Activated naive CD4-positive, alpha-beta T cell treated with anti-CD3 and anti-CD28 coated beads, Interleukin-2, amount 10 ng/mL, durations not matched to agents 7 days and 5 days (primary cell): ENCODE measurements at places on chromosomes 2 and 18.

DNA sequence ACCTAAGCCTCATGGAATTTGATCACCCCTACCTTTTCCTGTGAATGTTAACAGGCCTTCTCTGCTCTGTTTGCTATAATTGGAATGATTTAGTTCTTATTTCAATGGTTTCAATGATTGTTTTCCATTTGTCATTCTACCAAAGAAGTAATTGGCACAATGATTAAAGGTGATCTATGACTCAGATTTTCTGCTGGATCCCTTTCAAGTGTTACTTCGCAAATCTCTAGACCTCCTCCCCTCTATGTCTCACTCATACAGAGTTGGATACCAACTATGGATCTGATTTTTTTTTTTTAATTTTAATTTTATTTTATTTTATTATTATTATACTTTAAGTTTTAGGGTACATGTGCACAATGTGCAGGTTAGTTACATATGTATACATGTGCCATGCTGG is 29.6 kb upstream of the FAM117B start:
- DNase-seq: no peak

- DNase-seq: no peak
These were observed 121.5 kb upstream of the PDE1A start for GRCh38 chr2:182548031-182548950.

DNA sequence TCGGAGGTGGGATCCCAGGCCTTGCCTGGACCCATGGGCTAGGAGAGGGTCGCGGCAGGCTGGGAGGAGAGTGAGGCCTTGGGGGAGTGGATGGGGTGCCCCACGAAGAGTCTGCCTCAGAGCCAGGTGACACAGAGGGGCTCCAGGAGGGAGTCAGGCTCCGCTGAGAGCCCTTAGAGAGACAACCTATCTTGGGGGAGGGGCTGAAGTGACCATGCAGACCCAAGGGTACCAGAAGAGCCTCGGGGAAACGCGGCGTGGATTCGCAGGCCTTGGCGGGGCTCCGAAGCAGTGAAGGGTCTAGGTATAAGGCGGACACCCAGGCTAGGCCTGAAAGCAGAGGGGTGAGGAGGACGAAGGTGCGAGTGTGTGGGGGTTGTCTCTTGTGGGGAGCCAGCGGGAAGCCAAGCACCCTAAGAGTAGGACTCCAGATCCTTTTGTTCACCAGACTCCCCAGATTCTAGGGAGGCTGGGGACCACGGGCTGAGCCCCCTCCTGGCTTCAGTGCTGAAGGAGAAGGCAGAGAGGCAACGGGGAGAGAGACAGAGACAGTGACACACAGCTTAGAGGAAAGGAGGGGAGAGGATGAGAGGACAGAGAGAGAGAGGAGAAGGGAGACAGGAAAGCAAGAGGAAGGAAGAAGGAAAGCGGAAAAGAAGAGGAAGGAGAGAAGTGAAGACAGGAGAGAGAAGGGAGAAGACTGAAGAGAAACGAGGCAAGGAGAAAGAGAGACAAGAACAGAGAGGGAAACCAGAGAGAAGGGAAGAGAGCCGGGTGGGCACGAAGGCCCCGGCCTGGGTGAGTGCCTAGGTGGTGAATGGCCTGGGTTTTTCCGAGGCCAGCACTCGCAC is 1.1 kb upstream of the HOXD11 start:
- no peak for DNase-seq

DNA sequence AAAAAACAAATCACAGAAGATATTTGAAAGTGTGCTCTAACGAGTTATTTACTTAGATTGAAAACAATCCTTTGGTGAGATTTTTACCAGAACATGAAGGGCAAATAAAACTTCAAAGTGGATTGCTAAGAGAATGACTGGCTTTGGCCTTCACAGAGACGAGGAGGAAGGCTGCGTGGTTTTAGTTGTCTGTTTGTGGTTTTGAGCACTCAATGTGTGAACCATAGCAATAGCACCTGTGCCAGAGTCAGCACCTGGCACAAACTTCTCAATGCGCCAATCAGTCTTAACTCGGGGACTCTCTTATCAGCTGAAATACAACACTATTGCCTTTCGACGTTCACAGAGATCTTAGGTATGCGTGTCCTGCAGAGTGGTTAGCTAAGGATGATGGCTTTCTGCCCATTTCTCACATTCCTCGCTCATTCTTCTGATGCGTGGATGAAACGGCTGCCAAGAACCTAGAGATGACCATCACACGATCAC is 70.0 kb downstream of the MBP start:
- peak; percentile 85 for DNase-seq

- no peak for DNase-seq
These were observed 27.3 kb upstream of the SPOPL start for GRCh38 chr2:138474100-138474825.

DNA sequence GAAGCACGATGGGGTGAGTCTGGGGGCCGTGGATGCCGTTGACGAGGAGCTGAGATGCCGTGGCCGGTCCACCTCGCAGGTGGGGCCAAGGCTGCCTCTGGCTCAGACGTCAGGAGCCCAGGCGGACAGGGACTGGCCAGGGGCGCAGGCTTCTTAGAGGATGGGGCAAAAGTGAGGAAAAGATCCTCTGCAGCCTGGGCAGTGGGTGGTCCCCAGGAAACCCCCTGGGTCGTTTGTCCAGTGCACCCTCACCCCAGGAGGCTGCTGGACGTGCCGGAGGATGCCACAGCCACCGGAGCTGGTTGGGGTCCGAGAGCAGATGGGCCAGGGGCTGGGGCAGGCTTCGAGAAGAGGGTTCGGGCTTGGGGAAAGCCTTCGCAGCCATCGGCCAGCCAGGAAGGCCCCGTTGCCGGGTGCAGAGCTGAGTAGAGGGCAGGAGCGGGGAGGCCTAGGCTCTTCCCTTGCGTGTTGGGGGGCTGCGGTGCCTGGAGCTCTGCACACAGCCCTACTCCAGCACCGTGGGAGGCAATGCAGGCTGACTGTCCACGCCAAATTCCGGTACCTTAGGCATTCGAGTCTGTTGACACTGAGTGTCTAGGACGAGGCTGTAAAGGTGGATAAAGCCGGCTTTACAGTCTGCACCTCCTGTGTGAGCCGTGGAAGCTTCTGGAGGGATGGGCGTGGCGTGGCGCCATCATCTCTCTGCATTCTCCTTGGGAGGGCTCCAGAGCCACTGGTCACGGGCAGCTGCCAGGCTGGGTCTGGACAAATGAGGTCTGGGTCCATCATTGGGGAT is 18.8 kb downstream of the GPC1 start:
- DNase-seq: no peak

- DNase-seq: peak; percentile 53
These were observed 2.8 kb downstream of the TMEM169 start for GRCh38 chr2:216084547-216084946.

DNA sequence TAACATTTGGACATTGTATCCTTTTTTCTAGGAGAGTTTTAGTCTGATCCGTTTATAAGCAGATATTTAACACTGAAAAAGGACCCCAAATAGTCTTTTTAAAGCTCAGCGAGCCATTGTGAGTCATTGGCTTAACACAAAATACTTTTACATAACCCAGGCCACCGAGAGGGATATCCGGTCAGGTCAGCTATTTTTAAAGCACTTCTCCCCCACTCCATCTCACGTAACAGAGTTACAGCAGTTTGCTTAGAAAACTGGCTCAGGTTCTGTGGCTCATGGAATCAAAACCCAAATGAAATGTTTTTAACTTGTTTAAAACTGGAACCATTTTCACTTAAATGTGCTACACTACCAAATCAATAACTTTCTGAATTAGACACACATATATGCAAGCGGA is 23.9 kb downstream of the COL4A3 start:
- no peak for DNase-seq

- no peak for DNase-seq
These were observed 538.7 kb downstream of the TRIB2 start for GRCh38 chr2:13255485-13255884.

DNA sequence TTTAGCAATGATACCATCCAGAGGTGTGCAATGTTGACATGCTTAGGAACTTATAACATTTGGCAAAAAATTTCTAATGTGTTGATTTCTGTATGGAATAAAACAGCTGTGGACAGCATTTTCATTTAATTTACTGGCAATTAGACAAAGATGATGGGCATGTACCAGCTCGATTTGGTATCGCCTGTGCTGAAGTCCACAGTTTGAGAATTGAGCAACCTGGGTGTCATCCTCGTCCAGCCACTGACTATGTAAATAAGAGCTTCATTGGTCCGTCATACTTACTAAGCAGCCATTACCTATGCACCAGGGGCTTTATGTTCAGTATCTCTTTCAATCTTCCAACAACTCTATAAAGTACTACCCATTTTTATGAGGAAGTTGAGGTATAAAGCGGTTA is 24.6 kb upstream of the ACAA2 start:
- no peak for DNase-seq

DNA sequence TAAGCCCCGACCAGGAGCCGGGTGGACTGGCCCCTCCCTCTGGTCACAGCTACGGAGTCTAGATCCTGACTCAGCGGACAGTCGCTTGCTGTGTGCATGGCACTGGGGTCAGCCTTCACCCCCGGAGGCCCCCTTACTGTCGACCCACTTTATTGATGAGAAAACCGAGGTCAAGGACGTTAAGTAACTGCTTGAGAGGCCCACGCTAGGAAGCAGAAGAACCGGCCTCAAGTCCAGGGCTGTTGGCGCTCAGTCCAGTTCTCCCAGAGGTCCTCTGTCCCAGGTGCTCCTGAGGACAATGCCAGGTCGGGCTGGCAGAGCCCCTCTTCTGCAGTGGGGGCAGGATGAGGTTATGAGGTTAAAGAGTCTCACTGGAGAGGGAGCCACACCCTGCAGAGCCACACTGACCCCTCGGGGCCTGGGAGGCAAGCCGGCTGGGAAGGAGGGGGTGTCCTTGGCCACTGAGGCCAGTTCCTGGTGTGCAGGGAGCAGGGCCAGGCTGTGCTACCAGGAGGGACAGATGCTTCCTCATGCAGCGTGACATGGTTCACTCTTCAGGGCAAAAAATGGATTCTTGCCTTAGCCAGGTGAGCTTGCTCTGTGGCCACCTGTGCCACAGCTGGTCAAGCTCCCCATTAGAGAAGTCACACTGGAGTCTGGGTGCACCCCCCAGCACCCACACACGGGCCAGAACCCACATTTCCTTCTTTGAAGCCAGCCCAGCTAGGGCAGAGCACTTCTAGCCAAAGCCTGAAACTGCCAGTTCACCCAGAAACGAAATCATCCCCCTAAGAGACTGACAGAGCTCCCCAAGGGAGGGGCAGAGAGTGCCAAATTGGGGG is 47.3 kb upstream of the HPCAL1 start:
- DNase-seq: no peak

DNA sequence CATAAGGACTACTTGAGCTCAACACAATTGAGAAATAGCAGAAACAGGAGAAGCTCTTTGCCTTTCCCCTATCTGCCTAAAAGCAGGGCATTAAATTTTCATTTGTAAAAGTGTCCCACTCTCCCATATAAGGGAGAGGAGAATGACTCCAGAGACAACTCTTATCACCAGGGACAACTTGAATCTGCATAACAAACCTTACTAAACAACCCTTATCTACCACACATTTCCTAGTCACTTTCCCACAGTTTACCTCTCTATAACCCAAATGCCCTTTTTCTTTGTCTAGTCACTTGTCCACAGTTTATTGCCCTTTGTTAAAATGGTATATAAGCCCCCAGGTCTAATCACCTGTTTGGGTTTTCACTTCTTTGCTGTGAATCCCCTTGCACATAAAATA is 37.5 kb upstream of the PPM1B start:
- no peak for DNase-seq

DNA sequence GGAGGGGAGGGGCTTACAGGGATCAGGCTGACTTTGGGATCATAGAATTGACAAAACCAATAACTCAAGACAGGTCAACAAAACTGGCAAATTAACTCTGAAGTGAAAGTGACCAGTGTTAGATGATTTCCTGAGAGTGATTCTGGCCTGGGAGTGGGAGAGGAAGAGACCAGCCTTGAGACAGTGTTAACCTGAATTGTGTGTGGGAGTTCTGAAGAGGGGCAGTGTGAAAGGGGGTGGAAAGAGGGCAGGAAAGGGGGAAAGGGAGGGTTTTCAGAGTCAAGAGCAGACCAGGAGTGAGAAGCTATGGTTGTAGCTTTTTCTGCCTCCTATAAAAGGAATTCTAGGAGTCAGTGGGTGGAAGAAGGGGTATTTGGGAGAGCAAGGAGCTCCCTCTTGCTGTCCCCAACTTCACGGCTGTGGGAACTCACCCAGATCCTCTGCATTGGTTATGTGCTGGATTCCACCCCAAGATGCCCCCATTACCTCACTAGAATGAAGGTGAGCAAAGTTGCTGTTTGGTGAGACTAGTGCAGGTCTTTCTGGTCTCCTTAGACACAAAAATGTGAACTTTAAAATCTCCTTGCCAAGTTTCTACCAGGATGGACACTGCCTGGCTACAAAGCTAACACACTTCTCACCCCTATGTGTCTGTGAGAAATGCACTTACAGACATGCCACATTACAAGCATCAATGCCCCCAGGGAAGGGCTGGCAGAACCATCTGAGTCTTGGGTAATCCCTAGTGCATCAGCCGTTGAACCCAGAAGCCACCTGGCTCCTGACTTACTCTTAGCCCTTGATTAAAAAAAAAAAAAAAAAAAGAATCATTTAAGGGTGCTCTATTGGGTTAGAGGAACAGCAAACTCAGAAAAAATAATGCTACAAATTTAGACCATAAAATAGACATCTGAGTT is 61.6 kb downstream of the BMP10 start:
- no peak for DNase-seq

- DNase-seq: no peak
These were observed 393.3 kb upstream of the CYRIA start for GRCh38 chr2:17058772-17059402.

GRCh38 chr18:45081566-45082181 is 401.0 kb downstream of the SETBP1 start:
- no peak for DNase-seq
